Activated CD4-positive, alpha-beta T cell treated with anti-CD3 and anti-CD28 coated beads, Interleukin-2, amount 10 ng/mL, durations not matched to agents 7 days and 5 days (primary cell): ENCODE measurements at places on chromosomes 1 and 21. TPM values are rescaled to one million over a fixed set of nuclear protein-coding genes. Genes with fewer than 3 reads are reported as not detected.

Gene SH2D1B
- total RNA-seq, result not detected

Gene IL19
- total RNA-seq, result not detected

Gene ADCY10
- total RNA-seq, result 0.15 TPM

Gene LAMB3
- 1.3 TPM for total RNA-seq

Gene SYPL2
- total RNA-seq, result not detected

Gene KRTAP22-2
- total RNA-seq, result not detected

Gene VANGL2
- 0.04 TPM for total RNA-seq

Gene ZNF695
- 0.17 TPM for total RNA-seq

Gene TSSK3
- 2.2 TPM for total RNA-seq

Gene KRTAP20-3
- total RNA-seq, result not detected

Gene C1orf116
- total RNA-seq, result not detected

Gene SYCP1
- total RNA-seq, result not detected

Gene FALEC
- 0.64 TPM for total RNA-seq

Gene CHD5
- 0.67 TPM for total RNA-seq

Gene CD164L2
- total RNA-seq, result not detected

Gene HEYL
- total RNA-seq, result not detected

Gene LMX1A
- total RNA-seq, result not detected

Gene OR6K3
- total RNA-seq, result not detected

Gene ARHGAP30
- 244 TPM for total RNA-seq

Gene DMBX1
- total RNA-seq, result 0.10 TPM

Gene TMEM52
- total RNA-seq, result not detected

Gene BRDT
- not detected for total RNA-seq

Gene TIMM17A
- 42.8 TPM for total RNA-seq

Gene MR1
- total RNA-seq, result 37.4 TPM

Gene GBP3
- 39.2 TPM for total RNA-seq

Gene NFIA
- 1.6 TPM for total RNA-seq

Gene CLCA4
- not detected for total RNA-seq

Gene KIF14
- total RNA-seq, result 31.6 TPM

Gene ZSWIM5
- 0.46 TPM for total RNA-seq

Gene NBPF10
- 2.8 TPM for total RNA-seq

Gene FMO4
- total RNA-seq, result 1.7 TPM

Gene SNX7
- total RNA-seq, result not detected

Gene NBPF20
- 0.60 TPM for total RNA-seq

Gene GPR157
- total RNA-seq, result 5.7 TPM

Gene CCDC181
- not detected for total RNA-seq

Gene WNT2B
- total RNA-seq, result not detected

Gene NCMAP
- total RNA-seq, result not detected

Gene PHTF1
- 17.0 TPM for total RNA-seq

Gene DEGS1
- total RNA-seq, result 76.9 TPM

Gene TNFRSF25
- 88.5 TPM for total RNA-seq

Gene GSTM3
- 6.3 TPM for total RNA-seq

Gene MRPS14
- 34.5 TPM for total RNA-seq

Gene ATP6V1G3
- total RNA-seq, result not detected

Gene CENPF
- 173 TPM for total RNA-seq

Gene S100A8
- total RNA-seq, result not detected

Gene OR2T35
- total RNA-seq, result not detected

Gene GBP5
- 370 TPM for total RNA-seq

Gene ORC1
- total RNA-seq, result 36.7 TPM
